ENCODE measurements at places on chromosomes 2 and 18.

GRCh38 chr2:162073888-162074631, at the start of gene DPP4:
Gene DPP4 (minus strand): TSS chr2:162074215. CDS start chr2:162073981, 234 bp downstream.
- peak; percentile 70 for DNase-seq

- no peak for DNase-seq
These were observed 332.4 kb upstream of the KYNU start for GRCh38 chr2:142545036-142545435.

- DNase-seq, result no peak
These were observed 152.0 kb downstream of the FAM210A start for GRCh38 chr18:13574355-13574754.

- DNase-seq, result no peak
These were observed 175.7 kb upstream of the HAAO start for GRCh38 chr2:42967959-42968674.

DNA sequence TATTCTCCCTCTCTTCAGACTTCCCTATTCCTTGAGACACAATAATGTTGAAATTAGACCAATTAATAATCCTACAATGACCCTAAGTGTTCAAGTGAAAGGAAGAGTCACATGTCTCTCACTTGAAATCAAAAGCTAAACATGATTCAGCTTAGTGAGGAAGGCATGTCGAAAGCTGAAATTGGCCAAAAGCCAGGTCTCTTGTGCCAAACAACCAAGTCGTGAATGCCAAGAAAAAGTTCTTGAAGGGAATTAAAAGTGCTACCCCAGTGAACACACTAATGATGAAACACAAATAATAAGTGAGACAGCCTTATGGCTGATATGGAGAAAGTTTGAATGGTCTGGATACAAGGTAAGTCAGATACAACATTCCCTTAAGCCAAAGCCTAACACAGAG, 115.4 kb downstream of the PXDN start:
- DNase-seq, result no peak

- DNase-seq, result peak; percentile 83
These were observed 78.4 kb downstream of the SETBP1 start for GRCh38 chr18:44758861-44759631.
